Cardiac muscle cell (in vitro differentiated cells and primary cell): ENCODE measurements at places on chromosomes 2 and 18.

- DNase-seq = peak; percentile 86
Measured at GRCh38 chr2:85886590-85886989, 2.2 kb downstream of the ST3GAL5 start.

GRCh38 chr2:240187989-240188590, 47.6 kb upstream of the OTOS start:
- no peak for DNase-seq

GRCh38 chr2:62141142-62141740, 54.7 kb upstream of the B3GNT2 start:
- no peak for DNase-seq

DNA sequence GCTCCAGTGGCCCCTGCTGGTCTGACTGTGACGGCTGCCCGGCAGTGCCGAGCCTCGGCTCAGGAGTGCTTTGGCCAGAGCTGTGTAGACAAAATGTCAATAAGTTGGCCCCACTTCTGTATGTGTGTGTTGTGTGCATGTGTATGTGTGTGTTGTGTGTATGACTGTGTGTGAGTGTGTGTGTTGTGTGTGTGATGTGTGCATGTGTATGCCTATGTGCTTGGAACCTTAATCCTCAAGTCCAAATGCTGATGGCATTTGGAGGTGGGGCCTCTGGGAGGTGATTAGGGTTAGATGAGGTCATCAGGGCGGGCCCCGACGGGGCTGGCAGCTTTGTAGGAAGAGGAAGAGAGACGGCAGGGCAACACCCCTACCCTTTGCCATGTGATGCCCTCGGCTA, 269.0 kb downstream of the DCDC2C start:
- DNase-seq = no peak

- DNase-seq = no peak
Measured at GRCh38 chr2:189583227-189584198, 2.9 kb upstream of the SLC40A1 start.

GRCh38 chr2:37367310-37367709, 22.9 kb downstream of the QPCT start:
- DNase-seq = no peak

DNA sequence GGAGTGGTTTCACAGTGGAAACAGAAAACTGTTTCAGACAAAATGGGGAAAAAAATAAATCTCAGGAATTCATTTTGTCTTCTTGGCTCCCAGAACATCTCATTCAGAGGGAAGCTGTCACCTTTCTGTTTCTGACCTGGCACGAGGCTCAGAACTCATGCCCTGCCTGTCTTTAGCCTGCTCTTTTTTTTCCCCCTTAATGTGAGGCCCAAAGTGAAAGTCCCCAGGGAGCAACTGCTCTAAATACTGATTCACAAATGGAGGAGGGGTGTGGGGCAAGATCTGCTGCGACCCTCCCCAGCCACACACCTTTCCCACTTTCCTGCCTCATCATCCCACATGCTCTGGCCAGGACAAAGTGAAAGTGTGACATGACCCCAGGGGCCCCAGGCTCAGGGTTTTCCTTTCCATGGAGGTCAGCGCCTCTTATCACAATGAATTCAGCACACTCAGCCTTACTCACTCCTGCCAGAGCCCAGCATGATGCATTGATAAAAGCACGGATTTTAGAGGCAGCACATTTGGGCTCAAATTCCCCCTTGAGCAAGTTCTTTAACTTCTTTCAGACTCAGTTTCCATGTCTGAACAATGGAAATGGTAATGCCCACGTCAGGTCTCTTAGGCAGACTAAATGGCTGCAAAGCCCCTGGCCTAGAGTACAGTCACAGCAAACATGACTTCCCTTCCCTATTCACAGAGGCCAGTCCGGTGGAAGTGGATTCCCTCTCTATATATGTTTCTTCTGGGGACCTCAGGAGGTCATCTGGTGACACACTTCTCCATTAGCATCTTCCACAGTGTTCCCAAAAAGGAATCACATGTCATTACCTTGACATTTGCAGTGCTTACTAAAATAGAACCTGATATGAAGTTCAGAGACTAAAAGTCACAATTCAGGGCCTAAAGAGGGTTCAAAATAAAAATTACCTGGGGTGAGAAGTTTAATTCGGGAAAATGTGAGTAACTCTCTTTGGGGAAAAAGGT, 55.3 kb upstream of the TMEM163 start:
- peak; percentile 27 for DNase-seq

DNA sequence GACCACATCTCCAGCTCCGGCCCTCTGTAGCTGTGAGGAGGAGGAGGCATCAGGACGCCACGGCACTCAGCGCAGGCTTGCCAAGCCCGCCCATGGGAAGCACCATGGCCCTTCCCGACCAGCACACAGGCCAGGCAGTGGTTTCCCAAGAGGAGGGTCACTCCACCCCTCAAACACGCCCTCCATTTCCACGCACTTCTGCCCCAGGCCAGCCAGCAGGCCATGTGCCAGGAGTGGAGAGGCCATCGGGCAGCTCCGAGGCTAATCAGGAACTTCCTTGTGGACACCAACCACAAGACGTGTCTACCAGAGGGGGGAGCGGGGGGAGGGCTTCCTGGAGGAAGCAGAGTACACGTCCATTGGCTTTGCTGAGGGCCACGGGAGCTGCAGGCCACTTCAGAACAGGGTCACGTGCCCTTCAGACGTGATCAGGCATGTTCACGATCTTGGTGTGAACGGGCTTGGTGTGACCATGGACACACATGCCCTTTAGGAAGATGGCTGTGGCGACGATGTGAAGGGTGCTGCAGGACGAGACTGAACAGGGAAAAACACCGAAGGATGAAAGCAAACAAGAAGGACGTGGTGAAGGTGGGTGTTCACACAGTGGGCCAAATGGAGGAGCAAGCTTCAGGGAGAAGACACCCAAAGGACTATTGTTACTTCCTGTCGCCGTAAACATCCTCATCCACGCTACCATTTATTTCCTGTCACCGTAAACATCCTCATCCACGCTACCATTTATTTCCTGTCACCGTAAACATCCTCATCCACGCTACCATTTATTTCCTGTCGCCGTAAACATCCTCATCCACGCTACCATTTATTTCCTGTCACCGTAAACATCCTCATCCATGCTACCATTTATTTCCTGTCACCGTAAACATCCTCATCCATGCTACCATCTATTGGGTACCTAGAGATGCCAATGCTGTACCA, 6.5 kb upstream of the MTERF4 start:
- DNase-seq = no peak

GRCh38 chr2:46337208-46337994, 40.2 kb downstream of the EPAS1 start:
- DNase-seq = no peak

DNA sequence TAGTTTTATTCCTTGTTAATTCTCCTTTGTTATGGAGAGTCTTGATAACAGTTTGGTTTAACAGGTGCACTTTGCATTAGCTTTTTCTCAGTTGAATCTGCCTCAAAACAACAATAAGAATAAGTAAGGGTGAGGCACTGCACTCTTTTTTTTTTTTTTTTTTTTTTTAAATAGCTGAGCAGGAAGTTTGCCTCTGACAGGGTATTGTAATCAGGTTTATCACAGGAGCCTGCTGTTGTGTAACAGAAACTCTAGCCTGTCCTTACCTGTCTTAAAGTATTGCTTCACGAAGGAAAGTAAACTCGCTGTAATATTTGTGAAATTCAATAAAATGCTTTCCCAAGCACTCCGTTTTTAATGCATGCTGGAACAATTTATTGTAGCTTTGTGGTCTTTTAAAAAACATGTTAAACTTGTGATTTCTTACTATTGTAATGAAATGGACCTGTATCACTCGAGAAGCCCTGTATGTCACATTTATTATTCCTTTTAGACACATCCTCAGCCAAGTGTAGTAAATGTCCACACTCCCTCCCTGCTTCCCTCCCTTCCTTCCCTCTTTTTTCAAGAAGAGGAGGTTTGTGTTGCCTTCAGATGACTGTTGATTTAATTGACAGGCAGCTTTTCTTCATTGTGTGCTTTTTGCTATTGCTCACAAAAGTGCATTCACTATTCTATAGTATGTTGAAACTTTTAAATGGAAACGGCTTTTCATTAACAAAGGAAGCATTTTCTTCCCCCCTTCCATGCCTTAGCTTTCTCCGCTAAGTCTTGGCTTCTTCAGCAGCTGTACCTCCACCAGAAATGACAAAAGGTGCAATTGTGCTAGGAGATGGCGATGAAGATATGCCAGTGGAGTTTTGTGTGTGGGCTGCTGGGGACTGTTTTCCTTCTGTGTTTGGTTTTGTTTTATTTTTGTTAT, 52.7 kb downstream of the TAF1B start:
- no peak for DNase-seq
